ENCODE measurements at places on chromosomes 5 and 9.

DNA sequence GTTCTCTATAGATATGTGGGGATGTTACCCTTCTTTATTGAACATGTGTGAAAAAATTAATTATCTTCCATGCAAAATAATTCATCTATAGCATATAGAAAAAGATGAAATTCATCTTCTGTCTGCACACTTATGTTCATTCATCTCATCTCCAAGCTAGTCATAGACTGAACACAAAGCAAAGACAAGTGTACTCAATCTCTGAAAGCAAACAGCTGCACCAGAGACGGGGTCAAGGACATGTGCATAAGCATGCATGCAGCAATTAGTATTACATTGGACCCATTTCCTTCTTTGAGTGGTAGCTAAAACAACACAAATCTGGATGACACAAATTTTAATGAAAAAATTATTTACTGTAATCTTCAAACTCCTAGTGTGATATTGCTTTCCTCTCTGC lies 547.0 kb upstream of the COX7C start:
- no peak for DNase-seq

- DNase-seq: peak; percentile 13
These were observed 31.6 kb downstream of the DTWD2 start for GRCh38 chr5:118956727-118957126.

DNA sequence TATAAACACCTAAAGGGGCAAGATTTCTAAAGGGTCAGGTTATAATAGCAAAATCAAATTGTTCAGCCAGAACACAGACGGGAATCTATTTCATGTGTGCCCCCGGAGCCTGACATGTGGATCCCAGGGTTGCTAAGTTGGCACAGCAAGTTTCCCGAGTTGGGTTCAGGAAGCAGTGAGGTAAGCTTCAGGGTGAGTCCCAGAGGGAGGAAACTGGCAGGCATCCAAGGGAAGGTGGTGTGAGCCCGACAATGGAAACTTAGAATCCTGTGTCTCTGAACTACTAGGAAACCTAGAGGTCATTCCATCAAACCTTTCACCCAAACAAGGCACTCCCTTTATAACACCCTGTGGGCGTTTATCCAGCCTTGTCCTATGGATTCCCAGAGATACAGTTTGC lies 98.4 kb downstream of the ADRB2 start:
- DNase-seq: no peak

DNA sequence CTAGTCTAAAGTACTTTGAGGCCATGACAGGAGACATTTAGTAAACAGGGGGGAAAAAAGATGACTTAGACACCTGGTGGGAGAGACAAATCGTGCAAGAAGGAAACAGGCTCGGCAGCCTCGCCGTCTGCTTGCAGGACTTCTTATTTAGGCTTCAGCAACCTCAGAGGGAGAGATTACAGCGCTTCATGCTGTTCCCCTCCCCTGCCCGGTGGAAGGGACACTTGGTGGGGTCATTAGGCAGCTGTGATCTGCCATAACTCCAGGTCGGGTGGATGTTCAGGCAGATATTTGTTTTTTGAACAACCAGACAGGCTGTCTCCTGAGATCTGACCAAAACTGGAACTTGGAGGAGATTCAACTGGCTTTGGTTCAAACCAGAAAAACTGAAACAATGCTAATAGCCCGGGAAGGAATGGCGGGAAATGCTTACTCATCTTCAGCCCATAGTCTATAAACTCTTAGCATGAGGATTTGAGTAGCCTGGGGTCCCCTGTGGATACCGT lies 38.1 kb upstream of the CD180 start:
- DNase-seq: no peak

DNA sequence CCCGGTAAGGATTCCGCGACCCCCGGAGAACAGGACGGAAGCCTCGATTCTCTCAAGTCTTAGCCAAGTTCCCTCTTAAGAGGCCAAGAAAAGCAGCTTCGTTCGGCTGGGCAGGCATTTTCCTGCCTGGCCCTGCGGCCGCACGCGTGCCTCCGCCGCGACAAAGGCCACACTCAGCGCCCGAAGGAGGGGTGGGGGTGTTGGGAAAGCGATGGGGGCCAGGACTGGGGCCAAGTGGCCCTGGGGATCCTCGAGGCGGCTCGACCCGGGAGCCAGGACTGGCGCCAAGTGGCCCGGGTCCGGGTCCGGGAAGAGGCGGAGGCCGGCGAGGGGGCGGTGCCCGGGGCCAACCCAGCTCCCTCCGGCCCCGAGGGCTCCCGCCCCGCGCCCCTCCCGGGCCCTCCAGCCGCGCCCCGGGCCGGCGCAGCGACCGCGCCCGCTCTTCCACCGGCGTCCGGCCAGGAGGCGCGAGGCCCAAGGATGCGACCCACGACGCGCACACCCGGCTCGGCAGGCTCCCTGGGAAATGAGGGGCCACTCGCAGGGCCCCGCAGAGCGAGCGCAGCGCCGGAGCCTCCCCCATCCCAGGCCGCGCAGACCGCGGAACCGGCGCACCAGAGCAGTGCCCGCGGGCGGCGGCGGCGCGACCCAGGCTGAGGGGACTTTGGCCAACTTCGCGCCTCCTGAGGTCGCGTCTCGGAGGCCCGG lies 756 bp downstream of the VAV2 start:
- DNase-seq: peak; percentile 42

GRCh38 chr9:111066468-111066867 lies 28.2 kb upstream of the LPAR1 start:
- DNase-seq: no peak

DNA sequence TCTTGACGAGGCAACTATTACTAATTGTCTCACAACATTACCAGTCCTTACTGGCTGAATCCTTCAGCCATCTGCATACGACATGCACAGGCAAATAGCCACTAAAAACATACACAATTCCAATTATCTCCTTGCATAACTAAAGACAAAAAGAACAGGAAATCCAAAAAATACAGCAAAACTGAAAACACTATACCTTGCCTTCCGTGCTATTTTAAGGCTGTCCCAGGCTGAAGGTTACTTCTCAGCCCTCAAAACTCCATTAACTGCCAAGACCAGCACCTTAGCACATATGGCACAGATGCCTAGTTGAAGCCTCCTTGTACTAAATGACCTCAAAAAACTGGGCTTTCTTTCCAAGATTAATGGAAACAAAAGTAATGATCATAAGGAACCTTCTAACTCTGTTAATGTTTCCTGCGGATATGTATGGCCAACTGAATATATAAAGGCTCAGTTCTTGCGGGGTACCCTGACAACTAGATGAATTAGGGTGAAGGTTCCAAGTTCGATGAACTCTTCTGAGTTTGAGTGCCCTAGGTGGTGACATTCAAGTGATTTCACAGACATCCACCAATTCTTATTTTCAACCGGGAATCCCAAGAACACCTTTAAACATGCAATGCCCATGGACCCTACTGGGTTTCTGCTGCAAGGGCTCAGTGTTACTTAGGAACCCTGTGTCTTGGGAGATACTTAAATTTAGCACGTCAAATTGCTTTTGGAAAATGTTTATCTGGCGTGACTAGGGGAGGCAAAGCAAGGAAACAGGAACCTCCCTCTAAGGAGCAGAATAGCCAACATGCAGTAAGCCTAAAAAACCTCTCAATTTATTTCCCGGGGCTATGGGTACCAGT lies 455.3 kb downstream of the RAB3C start:
- no peak for DNase-seq

DNA sequence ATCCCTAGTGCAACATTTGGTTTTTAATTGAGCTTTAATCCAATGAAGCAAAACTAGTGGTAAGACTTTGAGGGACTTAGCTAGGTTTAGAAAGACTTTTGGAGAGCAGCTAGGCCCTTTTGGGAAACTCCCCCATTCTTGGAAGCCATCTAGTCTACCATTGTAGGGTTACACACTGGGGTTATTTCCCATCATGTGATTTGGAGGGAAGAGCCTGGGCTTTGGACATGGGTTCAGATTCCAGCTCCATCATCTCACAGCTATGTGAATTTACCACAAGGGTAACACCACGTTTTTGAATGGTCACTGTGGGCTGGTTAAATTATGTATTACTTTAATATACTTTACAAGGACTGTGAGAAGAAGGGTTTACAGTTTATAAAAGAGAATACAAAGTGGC lies 18.3 kb upstream of the TNFSF15 start:
- DNase-seq: no peak

GRCh38 chr5:40224421-40224820 lies 455.3 kb upstream of the PTGER4 start:
- DNase-seq: no peak

- DNase-seq: no peak
These were observed 169.5 kb upstream of the HAPLN1 start for GRCh38 chr5:83889971-83890745.

DNA sequence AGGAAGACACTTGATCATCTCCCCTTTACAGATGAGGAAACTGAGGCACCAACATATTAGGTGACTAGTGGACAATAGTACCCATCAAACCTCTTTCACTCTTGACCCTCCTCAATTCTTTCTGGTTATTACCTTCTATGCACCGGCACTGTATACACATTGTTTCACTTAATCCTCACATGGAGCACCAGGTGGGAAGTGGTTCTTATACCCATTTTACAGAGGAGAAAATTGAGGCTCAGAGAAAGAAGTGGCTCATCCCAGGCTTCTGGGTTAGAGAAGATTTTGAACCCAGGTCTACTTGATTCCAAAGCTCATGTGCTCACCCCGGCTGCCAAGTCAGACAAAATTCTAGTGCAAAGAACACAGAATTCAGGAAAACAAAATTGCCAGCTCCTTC lies 17.4 kb upstream of the DENND1A start:
- no peak for DNase-seq

- DNase-seq: no peak
These were observed 52.3 kb downstream of the POC5 start for GRCh38 chr5:75664979-75665378.

GRCh38 chr5:93653716-93654115 lies 70.7 kb downstream of the NR2F1 start:
- DNase-seq: no peak

GRCh38 chr5:80884086-80884813 lies 75.9 kb upstream of the RASGRF2 start:
- no peak for DNase-seq

DNA sequence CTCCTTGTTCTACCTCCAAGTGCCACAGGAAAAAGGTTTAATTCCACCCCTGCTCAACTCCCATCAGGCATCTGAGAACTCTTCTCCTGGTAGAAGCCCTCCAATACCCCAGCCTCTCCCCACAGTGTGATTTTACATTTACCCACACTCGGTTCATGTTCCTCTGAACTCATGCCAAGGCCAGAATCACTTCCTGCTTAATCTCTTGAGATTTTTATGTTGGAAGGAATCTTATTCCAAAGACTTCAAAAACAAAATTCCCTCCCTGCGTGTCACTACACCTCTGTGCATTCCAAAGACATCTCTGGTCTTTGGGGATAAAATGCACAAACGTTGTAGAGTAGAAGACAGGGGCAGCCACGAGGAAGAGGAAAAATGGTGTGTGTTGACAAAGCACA lies 186.8 kb downstream of the ACTL7B start:
- no peak for DNase-seq

DNA sequence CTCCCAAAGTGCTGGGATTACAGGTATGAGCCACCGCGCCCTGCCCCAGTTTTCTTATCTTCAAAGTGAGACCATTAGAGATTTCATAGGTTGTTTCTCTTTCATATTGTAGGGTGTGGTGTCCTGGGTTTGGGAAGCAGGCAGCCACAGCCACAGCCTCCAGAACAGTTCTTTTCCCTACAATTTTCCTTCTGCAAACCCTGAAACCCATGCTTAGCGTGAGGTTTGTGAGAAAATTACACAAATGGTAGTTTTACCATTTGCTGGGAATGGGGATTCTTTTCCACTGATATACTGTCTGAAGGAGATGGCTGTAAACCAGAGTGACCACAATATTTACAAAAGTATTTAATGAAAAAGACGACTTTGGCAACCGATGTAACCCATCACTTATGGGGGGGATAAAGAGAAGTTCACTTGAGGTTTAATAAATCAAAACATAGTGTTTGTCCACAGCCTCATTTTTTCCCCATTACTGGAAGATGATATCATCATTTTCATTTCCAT lies 26.7 kb upstream of the ECM2 start:
- no peak for DNase-seq

DNA sequence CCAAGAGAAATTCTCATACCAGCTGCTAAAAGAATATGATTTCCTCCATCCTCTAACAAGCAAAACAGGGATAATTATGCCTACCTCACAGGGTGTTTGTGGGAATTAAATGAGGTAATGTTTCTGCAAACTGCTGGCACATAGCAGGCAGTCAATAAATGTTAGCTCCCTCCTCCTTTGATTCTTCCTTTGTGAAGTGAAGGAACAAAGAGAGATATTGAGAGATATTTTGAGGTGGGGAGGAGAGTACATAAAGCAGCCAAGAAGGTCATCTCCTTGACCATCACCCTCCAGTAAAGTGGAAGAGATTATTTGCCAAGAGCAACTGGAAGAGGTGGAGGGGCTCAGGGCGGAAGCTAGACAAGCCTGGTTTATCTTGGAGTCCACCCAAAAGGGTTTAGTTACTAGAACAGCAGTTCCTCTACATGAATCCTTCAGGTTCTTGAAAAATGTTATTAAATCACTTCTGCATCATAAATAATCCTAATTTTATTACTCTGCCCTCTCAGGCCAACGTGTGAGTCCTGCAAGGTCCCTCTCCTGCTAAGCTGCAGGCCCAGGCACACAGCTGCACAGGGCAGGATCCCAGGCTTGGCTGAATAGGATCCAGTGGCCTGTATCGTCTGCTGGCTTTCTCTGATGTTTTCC lies 35.0 kb upstream of the TLE1 start:
- DNase-seq: no peak

- DNase-seq: no peak
These were observed 81.4 kb upstream of the WWC1 start for GRCh38 chr5:168209997-168210396.

GRCh38 chr9:134502266-134502791 lies 139.3 kb upstream of the COL5A1 start:
- DNase-seq: no peak

DNA sequence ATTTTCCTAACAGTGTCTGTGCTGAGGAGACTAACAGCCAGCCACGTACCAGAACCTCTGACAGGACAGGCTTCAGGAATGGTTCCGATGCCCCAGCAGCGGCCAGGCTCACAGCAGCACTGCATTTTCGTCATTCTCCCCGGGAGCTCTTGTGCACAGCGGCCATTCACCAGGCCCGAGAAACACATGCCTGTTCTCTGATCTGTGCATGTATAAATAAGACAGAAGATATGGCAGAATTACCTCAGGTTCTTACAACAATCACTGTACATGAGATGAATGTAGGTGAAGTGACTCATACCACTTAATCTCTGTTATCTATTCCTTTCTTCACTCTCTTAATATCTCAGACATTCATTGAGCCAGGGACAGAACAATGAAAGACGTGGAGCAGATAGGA lies 143.0 kb downstream of the FBN2 start:
- no peak for DNase-seq

DNA sequence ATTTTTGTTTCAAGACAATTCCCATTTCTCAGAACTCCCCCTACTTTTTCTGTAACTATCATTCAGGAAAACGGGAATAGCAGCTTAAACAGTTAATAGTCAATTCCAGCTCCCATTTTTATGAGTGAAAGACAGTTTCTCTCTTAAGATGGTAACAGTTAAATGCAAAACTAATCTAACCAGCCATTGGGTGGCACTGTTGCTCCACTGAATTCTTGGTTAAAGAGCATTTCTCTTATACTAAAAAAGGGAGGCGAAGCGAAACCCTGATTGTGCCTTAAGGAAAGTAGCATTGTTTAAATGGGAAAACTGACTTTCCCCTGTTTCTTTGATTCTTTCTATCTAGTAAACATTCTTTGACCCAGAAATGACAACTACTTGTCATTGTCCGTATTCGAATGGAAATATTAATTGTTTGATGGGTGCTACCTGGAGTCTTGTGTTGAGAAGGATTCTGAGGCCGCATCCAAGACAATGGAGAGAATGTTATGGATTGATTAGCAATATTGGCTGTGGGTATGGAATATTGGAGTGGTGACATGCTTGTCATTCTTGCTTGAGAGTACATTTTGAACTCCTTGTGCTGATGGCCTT lies 507.8 kb downstream of the MAT2B start:
- peak; percentile 25 for DNase-seq

All from NCI-H1092 treated with DMSO at 0.1 percent for 48 hours (cell line).